NCI-H2081 (cell line): ENCODE measurements at places on chromosomes 2 and 18.

DNA sequence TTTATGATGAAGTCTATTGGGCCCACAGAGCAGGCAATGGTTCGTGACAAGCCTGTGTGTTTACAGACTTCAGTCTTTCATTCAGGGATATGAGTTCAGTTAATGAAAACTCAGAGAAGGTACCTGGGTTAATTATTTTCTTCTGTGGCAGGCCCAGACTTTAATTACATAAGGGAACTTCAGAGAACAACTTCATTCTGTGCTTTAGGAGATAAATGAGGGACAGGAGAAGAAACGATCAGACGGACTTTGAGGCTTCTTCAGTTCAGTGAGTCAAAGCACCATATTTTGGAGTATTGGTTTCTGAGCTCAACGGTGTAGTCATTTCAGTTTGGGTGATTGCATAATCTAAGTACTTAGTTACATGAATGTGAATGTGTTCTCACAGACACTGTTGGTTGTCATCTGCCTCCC lies 203.0 kb upstream of the KCNJ3 start:
- no peak for DNase-seq

DNA sequence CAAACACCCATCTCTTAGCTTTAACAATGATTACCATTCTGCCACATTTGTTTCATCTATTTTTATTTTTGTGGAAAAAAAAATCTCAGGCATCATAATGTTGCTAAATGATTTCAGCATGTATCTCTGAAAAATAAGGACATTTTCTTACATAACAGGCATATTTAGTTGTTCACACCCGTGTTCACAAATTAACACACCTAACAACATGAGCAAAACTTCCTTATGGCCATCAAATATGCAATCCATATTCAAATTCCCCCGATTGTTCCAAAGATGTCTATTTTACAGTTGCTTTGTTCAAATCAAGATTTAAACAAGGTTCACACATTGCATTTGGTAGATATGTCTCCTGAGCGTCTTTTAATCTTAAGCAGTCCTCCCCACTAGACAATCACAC lies 29.2 kb downstream of the TMEM177 start:
- DNase-seq: no peak

GRCh38 chr18:62938487-62938886 lies 223.1 kb downstream of the PHLPP1 start:
- DNase-seq: no peak

DNA sequence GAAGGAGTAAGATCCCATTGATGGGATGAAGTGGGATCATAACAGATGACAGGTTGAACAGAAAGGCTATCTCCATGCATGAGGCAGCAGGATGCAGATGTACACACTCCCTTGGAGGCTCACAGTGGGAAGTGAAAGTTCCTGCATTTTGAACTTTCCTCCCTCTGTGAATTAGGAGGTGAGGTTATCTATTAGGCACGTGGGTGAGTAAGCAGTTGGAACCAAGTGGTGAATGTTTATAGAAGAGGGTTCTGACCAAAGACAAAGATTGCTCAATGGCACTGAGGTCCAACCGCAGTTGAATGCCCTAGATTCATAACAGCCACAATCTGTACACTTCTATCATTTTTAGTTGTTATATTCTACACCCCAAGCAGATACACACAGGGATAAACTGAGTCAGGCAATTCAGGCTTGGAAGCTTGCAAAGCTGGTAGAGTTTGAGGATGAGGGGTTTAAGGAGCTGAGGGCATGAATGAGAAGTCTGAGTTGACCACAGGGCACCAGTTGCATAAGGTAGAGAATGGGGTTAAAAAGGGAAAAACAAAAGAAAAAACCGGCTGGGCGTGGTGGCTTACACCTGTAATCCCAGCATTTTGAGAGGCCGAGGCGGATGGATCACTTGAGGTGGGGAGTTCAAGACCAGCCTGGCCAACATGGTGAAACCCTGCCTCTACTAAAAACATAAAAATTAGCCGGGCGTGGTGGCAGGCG lies 7.1 kb upstream of the KCMF1 start:
- no peak for DNase-seq

DNA sequence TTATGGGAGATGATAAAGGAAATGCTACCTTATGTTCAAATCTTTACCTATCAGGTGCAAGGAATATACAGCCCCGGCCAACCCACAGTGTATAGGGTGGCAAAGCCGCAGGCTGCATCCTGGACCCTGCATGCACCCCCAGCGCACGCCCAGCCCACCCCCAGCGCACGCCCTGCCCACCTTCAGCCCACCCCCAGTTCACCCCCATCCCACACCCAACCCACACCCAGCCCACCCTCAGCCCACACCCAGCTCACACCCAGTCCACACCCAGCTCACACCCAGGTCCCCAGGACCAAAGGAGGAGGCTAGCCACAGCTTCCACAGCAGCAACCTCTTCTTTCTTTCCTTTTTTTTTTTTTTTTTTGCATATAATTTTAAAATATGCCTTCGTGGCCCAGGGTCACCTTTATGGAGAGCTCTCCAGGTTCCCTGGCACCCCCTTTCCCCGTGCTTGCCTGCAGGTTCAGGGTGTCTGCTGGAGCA lies 120.9 kb downstream of the PTGR3 start:
- no peak for DNase-seq

GRCh38 chr2:201403880-201404279 lies 46.7 kb upstream of the FLACC1 start:
- no peak for DNase-seq

DNA sequence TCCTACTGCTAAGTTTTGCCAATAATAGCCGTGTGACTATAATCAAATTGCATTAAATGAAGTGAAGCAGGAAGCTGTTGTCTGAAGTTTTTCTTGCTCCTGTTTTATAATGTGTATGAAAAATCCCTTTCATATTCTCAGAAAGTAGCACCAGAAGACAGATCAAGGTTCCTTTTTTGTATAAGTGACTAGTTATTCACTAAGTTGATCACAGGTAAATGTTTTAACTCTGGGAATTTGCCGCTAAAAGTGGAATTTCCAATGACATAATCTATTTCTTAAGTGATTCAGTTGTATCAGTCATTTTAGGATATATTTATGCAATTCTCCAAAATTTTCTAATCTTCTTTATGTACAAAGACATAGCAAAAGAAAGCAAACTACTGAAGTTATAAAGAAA lies 99.6 kb downstream of the DPP4 start:
- DNase-seq: no peak

DNA sequence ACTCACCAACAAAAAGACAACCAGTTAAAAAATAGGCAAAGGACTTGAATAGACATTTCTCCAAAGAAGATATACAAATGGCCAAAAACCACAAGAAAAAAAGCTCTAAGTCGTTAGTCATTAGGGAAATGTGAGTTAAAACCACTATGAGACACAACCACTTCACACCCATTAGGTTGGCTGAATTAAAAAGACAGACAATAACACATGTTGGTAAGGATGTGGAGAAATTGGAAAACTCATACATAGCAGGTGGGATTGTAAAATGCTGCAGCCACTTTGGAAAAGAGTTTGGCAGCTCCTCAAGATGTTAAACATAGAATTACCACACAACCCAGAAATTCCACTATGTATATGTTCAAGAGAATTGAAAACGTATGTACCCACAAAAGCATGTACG lies 117.6 kb upstream of the SPATS2L start:
- no peak for DNase-seq
